Lung (tissue), 17 donors: ENCODE measurements at places on chromosomes 3 and 15. TPM values are rescaled to one million over a fixed set of nuclear protein-coding genes. Genes with fewer than 3 reads are reported as not detected.
A peak's percentile ranks its signal among the peaks of the same experiment; 100 is the strongest.

Gene GOLGA8K
- 0.41 TPM for polyA plus RNA-seq

Gene MRAS
- polyA plus RNA-seq, result 12.6 TPM

DNA sequence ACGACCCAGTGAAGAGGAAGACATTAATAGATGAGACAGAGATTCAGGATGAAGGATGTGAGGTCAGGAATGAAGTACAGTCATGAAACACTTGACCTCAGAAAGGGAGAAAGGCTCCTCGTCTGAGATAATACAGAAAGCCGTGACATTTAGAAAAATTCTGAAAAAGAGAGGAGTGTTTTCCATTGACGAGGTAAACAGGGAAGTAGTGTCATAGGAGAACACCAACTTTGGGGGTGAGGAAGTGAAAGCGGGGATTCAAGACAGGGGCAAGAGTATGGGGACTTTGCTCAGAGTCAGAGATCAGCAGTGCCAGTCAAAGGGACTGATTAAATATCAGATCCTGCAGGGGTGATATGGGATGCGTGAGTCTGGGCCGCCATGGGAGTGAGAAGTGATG is 160.9 kb downstream of the PLCL2 start:
- DNase-seq, result no peak

DNA sequence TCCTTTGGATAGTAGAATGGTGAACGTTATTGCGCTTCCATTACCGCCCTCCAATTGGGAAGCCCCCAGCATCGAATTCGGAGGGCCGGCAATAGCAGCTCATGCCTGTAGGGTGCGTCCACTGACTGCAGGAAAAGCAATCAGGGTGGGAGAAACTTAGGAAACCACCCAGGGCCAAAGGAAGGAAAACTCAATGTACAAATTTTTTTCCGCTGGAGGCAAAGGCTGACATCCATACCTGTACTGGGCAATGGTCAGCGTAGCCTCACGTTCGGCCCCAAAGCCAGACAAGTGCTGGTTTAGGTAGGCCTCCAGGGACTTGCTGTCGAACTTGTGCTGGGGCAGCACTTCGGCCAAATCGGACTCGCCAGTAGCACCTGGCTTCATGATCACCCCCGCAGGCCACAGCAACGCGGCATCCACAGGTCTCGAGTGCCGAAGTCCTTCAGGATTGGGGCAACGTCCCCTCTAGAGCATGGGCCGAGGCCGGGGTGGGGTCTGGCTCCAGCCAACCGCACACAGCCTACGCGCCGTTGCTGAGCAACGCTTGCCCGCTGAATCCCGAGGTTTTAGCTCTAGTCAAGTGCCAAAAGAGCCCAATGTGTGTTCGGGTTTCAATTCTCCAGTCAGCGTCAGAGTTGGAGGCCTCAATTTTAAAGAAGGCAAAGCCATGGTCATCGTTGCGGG is at the start of gene ACAD11:
TSS of gene ACAD11 (minus strand) at position 445 of the 687 bp plus-strand sequence. CDS start at position 387, 58 bp downstream.
- peak; percentile 84 for DNase-seq

DNA sequence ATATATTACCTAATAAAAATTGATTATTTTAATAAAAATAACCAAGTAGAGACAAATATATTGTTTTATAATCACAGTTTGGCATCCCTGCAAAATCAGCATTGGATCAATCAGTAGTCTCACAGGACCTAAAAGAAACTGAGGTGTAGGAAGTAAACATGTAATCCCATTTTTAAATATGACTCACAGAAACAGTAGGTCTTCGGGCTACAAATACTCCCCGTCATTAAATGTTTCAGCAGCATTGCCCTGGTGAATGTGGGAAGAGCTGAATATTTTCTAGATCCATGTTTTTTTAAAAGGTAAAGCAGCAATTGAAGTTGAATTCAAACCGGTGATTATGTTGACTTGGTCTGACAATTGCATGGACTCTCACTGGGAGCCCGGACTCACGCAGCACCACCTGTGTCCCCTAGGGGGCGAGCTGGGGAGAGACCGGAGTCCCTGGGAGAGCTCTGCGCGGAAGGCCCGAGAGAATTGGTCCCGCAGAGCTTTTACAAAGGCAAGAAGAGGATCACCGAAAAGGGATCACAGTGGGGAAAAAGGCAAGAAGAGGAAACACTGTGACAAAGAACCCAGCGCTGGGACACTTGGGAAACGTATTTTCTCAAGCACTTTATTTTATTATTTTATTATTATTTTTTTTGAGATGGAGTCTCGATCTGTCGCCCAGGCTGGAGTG is 17.2 kb upstream of the USP3 start:
- DNase-seq, result peak; percentile 80

- no peak for DNase-seq
Observed at GRCh38 chr3:163561151-163561550, 1517.1 kb downstream of the SI start.

GRCh38 chr3:86793786-86794185 is 197.2 kb downstream of the VGLL3 start:
- DNase-seq, result peak; percentile 74

- DNase-seq, result peak; percentile 65
Observed at GRCh38 chr3:194871143-194871863, 185.6 kb downstream of the FAM43A start.
